Fibroblast of skin of left quadriceps (primary cell): ENCODE measurements at places on chromosomes 2 and 18.

DNA sequence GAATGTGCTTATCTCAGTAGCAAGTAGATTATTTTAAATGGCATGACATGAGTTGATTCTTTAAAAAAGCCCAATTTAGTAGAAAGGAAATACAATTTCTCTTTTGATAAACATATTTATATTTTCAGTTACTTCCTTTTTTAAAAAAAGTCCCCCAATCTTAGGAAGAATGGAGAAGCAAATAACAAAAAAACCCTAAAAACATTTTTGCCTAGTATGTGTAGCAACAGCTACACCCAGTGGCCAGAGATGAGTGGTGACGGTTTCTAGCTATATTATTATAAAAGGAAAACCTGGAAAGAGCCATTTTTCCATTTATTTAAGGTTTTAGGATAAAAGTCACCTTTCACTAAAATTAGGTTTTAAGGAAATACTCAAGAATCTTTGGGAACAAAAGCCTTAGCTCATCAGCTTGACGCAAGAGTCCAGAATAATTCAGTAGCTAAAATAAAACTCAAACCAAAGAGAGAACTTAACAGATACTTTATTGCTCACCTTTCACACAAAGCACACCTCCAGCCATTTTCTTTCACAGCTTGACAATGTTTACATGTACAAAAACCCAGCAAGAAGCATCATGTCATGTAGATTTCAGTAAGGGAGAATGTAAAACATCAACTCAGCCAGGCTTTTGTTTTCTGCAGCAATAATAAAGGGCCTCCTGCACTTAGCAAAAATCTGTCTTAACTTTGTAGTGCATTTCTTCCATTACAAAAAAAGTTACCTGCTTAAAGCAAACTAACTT is 15.7 kb downstream of the FAM98A start:
- peak; percentile 23 for DNase-seq

- DNase-seq = no peak
These were observed 166.7 kb upstream of the ZNF521 start for GRCh38 chr18:25518716-25519053.

DNA sequence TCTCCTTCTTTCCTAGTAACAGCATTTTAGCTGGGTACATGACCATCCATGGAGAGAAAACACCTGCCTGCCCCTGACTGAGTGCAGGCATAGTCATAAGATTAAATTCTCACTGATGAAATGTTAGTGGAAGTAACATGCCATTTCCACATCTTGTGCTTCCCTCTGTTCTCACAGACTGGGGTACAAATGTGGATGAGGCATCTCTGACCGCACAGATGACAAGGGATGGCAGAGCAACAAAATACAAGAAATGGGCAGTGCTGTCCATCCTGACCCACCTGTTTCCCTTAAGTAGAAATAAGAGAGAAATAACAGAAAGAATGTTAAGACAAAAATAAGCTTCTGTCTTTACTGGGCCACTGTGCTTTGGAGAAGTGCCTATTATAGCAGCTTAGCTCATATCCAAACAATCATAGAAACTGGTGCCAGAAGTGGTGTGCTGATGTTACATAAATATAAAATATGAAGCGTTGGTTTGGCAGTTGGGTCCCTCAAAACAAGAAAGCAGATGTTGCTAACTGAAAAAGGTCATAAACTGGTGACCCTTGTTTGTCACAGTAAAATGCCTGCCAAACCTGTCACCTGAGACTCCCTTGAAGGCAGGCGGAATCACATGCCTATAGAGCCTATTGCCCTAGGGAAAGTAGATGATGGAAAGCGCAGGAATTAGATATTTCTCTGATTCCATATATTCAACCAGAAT is 72.4 kb upstream of the CCDC150 start:
- no peak for DNase-seq

GRCh38 chr2:66066032-66066431 is 368.9 kb upstream of the MEIS1 start:
- no peak for DNase-seq

DNA sequence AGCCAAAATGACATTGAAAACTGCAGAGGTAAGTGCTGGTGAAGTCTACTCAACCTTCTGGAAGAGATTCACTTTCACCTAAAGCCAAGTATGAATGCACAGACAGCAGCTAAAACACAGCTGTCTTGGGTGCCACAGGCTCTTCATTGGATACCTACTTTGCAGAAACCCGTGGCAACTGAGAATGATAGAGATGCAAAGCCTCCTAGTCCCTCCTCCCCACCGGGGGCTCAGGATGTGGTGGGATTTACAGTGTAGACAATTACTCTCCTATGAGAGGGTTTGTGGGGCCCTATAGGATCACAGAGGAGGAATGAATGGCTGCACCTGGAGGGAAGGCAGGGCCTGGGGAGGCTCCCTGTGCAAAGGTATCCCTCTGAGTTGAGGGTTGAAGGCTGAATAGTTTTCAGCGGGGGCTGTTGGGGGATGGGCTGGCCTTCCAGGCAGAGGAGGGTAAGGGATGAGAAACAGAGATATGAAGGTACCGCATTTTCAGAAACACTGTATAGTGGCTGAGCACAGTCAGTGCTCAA is 131.6 kb downstream of the RNF144A start:
- no peak for DNase-seq

DNA sequence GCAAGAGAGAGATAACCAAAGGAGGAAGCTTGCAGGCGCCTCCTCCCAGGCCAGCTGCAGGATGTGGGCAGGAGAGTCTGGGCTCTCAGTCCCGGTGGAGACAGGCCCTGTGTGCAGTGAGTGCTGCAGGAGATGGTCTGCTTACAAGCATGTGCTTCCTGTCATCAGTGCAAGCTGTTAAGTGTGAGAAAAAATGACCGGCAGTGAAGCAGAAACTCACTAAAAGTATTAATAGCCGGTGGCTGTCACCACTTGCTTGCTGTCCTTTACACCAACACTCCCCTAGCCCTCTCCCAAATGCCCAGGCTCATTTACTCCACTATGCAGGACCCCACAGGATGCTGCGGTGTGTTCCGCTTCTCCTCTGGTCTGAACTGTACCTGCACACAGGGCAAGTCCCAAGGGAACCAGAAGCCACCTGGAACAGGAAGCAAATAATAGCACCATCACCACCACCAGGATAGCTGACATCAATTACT is 435.6 kb upstream of the HS6ST1 start:
- DNase-seq = no peak

GRCh38 chr2:225020168-225020849 is 22.0 kb downstream of the DOCK10 start:
- no peak for DNase-seq

GRCh38 chr2:146721486-146721885 is 1123.3 kb upstream of the ACVR2A start:
- DNase-seq = no peak

- DNase-seq = no peak
These were observed 7.8 kb upstream of the KIF5C start for GRCh38 chr2:148867079-148867769.

DNA sequence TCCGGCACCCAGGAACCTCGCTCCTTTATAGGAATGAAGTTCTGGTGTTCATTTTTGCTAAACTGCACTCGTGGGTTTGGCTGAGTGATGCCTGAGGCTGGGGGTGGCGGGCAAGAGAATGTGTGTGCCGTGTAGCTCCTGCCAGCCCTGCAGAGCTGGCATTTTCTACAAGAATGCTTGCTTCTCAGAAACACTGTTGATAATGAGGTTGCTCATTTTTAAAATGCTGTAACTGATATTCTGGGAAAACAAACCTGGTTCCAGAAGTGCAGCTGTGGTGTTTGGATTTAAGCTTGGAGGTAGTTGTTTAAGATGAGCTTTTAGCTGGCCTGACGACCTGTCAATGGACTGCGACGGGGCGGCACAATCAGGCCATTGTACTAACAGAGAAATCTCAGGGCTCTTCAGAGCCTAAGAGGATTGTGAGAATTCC is 511.9 kb upstream of the TNP1 start:
- DNase-seq = no peak

- DNase-seq = peak; percentile 20
These were observed 1590.0 kb upstream of the LRRTM1 start for GRCh38 chr2:81894451-81894990.

GRCh38 chr2:101725515-101726192 is 28.1 kb downstream of the MAP4K4 start:
- DNase-seq = no peak

- DNase-seq = no peak
These were observed 32.3 kb upstream of the ASNSD1 start for GRCh38 chr2:189628817-189629530.

- DNase-seq = no peak
These were observed 8.4 kb downstream of the SP5 start for GRCh38 chr2:170723446-170723958.

GRCh38 chr2:2232167-2232566 is 98.9 kb downstream of the MYT1L start:
- no peak for DNase-seq

DNA sequence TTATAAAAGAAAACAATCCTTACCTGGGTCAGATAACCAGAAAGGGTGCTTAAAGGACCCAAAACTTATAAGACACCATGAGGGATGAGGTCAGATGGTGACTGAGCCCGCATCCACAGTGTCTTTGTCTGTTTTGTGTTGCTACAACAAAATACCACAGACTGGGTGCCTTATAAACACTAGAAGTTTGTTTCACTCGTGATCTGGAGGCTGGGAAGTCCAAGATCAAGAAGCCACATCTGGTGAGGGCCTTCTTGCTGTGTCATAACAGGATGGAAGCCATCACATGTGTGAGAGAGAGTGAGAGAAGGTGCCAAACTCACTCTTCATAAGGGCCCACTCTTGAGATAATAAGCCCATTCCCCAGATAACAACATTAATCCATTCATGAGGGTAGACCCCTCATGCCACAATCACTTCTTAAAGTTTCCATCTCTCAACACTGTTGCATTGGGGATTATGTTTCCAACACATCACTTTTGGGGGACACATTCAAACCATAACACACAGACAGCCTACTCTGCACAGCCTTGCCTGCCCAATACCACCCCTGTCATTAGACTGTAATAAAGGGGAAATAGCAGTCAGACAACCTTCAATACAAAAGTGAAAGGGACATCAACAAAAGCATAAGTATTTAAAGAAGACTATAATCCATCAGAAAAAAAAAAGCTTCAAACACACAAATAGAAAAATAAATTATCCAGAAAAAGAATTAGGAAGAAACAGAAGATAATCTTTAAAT is 249.8 kb downstream of the ANAPC1 start:
- no peak for DNase-seq

DNA sequence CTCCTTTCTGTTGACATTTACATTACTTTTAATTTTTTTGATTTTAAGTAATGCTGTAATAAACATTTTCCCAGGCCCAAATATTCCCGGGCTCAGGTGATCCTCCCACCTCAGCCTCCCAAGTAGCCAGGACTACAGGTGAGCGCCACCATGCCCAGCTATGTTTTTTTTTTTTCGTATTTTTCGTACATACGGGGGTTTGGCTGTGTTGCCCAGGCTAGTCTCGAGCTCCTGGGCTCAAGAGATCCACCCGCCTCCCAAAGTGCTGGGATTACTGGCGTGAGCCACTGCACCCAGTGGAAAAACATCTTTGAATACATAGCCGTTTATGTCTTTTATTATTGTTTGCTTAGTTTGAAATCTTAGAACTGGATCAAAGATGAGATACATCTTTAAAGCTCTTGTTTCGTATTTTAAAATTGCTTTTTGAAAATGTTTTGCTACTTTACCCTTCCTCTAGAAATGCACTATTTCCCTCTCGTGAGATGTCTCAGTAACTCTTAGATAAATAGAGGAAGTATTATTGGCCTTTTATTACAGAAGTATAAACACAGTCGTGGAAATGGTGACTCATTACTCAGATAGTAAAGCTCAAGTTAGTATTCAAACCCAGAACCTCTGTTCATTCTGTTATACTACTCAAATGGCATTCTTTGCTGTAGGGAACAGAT is 2.4 kb downstream of the SMCHD1 start:
- peak; percentile 35 for DNase-seq

DNA sequence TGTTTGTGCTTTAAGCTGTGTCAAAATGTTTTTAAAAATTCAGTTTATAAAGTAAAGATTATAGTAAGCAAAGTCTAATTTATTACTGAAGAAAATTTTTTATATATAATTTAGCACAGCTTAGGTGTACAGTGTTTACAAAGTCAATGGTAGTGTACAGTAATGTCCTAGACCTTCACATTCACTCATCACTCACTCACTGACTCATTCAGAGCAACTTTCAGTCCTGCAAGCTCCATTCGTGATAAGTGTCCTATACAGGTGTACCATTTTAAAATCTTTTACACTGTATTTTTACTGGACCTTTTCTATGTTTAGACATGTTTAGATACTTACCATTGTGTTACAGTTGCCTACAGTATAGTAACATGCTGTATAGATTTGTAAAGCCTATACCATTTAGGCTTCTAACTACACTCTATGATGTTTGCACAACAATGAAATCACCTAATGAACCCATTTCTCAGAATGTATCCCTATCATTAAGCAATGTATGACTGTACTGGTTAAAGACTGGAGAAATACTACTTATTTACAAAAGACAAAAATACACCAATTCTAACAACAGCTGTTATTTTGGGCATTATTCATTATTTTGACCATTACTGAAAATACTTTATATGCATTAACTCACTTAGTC is 95.1 kb downstream of the STRN start:
- DNase-seq = no peak

- no peak for DNase-seq
These were observed 131.8 kb downstream of the FAM210A start for GRCh38 chr18:13594551-13594950.

GRCh38 chr2:181484851-181485637 is 27.9 kb downstream of the ITGA4 start:
- no peak for DNase-seq

GRCh38 chr2:237296756-237297155 is 117.2 kb downstream of the COL6A3 start:
- peak; percentile 70 for DNase-seq

- no peak for DNase-seq
These were observed 1218.5 kb downstream of the SUCLG1 start for GRCh38 chr2:83240611-83241010.

DNA sequence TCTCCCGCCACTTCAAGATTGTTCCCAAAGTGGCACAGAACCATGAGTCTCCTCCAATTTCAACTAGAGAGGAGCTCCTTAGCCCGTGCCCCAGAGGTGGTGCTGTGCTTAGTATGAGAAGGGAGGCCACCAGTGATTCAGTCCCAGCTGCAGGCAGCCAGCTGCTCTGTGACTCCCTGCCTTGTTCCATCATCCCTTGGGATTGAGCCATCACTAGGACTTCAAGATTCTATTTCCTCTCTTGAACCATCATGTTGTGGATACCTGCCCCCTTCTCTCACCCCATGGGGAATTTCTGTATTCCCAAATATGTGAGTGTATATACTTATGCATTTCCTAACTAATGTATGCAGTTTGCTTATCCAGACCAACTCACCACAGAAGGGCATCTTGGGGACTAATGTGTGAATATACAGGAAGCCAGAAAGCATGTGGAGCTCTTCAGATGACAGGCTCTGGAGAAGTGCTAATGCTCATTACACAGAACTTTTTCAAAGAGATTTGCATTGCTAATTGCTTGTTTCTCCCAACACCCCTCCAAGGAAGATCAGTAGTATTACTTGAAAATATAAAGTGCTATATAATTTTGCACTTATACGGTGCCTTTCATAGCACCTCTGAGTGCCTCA is 111.0 kb upstream of the MAP3K20 start:
- DNase-seq = no peak

DNA sequence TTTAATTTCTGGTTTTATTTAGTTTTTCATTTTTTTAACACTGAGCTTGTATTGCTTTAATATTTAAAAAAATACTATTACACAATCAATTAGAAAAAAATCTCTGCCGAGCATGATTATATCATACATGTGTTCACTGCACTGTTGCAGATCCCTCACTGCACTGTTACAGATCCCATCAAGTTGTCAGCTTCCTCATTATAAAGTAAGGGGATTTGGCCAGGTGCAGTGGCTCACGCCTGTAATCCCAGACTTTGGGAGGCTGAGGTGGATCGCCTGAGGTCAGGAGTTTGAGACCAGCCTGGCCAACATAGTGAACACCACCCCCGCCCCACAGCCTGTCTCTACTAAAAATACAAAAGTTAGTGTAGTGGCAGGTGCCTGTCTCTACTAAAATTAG is 33.0 kb upstream of the METTL21A start:
- DNase-seq = no peak
